B cell (primary cell): ENCODE measurements at places on chromosomes 5 and 9.

DNA sequence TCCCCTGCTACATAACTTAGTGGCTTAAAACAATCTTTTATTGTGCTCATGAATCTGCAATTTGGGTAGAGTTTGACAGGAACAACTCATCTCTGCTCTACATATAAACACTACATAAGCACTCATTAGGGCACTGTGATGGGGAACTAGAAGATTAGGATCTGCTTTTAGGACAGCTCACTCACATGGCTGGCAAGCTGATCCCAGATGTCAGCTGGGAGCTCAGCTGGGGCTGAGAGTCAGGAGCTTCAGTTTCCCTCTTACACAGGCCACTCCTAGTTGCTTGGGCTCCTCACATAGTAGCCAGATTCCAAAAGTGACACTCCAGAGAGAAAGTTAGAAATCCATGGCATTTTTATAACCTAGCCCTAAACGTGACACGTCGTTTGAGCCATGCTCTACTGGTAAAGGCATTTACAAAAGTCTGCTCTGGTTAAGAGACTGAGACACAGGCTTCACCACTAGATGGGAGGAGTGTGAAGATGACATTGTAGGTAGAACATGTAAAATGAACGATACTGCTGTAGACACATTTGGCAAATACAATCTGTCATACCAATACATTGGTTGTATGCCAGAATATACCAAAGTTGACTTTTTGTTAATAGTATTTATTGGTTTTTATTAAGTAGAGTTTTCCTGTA lies 23.6 kb downstream of the SCAI start:
- no peak overlapping the region for H3K4me3 ChIP-seq
- H3K27ac ChIP-seq, result no peak overlapping the region
- no peaks in the 10 kb centered on the region for H3K36me3 ChIP-seq
- DNase-seq, result no peak

- H3K27ac ChIP-seq, result no peak overlapping the region
- no peaks in the 10 kb centered on the region for H3K4me1 ChIP-seq
- H3K36me3 ChIP-seq, result no peaks in the 10 kb centered on the region
- no peaks in the 10 kb centered on the region for H3K27me3 ChIP-seq
Observed at GRCh38 chr5:131114754-131115153, 50.3 kb downstream of the HINT1 start.

- no peak overlapping the region for H3K27ac ChIP-seq
- no peak for DNase-seq
- peaks cover 91% of the 10 kb centered on the region for H3K36me3 ChIP-seq
Observed at GRCh38 chr5:157358871-157359270, 92.9 kb downstream of the CYFIP2 start.

- no peaks in the 10 kb centered on the region for H3K4me1 ChIP-seq
- no peak overlapping the region for H3K27ac ChIP-seq
- no peak for DNase-seq
Observed at GRCh38 chr5:95241635-95242034, 43.3 kb downstream of the MCTP1 start.

GRCh38 chr9:132020272-132020671 lies 59.4 kb downstream of the MED27 start:
- no peak overlapping the region for H3K27ac ChIP-seq
- no peaks in the 10 kb centered on the region for H3K27me3 ChIP-seq
- no peak for DNase-seq
- no peaks in the 10 kb centered on the region for H3K36me3 ChIP-seq
- no peak overlapping the region for H3K4me3 ChIP-seq

- no peak overlapping the region for H3K4me3 ChIP-seq
- no peak overlapping the region for H3K27ac ChIP-seq
- no peak for DNase-seq
- no peaks in the 10 kb centered on the region for H3K36me3 ChIP-seq
Observed at GRCh38 chr9:125950880-125951471, 203.8 kb downstream of the PBX3 start.

DNA sequence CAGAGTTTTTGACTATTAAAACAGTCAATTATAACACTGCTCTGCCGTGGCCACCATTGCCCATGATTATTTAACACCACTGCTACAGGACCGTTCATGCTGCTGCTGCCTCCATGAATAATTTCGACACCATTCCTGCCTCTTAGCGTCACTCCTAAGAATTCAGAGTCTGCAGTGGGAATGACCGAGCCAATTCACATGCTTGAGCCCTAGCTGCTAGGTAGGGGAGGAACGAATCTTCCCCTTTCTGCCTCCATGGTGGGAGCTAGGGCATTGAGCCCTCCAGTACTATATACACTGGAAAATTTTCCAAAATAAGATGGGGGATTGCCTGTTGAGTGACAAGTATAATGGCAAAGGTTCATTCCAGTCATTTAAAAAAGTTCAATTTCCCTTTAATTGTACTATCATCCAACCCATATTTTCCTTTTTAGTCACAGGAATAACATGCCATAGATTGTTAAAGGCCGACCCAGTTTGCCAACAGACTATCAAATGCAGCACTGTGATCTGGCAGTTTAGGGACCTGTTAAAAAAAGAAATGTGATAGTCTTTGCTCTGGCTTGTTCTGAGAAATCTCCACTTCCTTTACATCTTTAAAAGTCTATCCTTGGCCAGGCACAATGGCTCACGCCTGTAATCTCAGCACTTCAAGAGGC lies 13.5 kb upstream of the B4GALT1 start:
- no peak for DNase-seq
- H3K4me3 ChIP-seq, result no peak overlapping the region
- no peak overlapping the region for H3K27ac ChIP-seq
- no peaks in the 10 kb centered on the region for H3K27me3 ChIP-seq
